ENCODE measurements at places on chromosomes 6 and 20.

GRCh38 chr6:6407071-6407741 is 86.7 kb upstream of the F13A1 start:
- no peak for DNase-seq

DNA sequence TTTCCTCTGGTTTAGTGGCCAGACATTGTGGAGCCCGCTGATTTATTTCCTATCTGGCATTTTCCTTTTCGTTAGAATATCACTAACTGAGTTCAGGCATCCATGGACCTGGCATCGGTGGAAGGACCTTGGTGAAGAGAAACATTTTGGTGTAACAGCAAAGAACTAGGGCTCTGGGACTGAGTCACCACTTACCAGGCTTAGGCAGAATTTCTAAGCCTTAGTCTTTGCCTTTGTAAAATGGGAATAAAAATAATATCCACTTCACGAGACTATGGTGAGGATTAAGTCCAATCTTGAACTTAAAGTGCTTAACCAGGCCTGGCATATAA is 42.0 kb upstream of the ENPP1 start:
- no peak for DNase-seq

DNA sequence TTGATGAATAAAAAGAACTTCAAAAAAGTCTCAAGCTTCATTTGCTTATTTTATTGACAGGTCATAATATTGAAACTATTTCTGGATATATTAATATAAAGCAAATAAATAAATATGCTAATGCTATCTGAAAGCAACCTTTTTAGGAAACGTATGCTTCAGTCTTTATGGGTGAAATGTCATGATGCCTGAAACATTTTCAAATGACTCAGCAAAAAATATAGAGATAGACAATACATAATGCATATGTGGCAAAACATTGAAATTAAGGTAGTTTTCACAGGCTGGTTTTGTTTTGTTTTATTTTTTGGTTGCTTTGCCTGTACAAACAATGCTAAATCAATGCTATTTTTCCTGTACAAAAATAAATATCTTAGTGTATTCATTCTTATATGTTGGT is 194.4 kb upstream of the PLCB4 start:
- DNase-seq: no peak

DNA sequence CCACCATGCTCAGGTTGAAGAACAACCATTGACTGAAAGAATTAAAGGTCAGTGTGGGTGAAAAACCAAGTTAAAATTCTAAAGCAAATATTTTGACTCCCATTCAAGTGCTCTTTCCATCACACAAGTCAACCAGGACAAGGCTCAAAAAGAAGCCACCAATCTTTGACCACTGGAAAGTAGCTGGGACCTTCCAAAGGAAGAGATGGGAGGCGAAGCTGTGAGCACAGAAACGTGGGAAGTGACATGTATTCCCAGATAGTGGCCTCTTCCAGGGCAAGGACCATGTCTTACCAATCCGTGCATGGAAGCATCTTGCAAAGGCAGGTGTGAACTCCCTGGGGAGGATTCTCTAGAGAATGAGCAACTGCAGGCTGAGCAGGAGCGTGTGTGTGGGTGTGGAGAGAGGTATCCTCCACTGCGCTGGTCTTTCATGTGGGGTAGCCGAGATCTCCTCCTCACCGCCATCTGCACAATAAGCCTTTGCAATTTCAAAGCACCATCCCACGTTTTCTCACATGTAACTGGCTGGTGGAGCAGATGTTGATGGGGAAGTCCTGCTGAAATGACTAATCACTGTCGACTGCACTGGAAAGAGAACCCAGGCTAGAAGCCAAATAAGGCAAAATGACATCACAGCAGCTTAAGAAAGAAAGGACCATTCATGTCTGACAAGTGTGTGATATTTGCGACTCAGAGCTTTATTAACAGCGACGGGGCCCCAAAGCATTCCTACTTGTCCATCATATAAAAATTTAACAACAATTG is 189.4 kb upstream of the RREB1 start:
- DNase-seq: peak; percentile 72

DNA sequence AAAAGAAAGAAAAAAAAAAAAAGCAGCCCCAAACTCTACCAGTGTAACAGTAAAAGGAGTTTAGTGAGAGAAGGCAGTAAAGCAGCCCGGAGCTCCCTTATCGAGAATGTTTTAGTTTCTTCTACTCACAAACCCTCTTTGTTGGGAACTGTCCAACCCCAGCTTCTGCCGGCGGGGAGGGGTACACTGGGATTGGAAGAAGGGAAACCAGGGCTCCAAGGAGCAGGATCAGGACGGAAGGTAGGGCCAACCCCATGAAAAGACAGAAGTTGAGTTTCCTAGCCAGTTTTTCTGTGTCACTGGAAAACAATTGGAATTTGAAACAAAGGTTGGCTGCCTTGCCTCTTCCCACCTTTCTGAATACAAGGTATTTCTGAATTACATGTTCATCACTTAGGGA is 66.0 kb downstream of the KIZ start:
- peak; percentile 18 for DNase-seq

DNA sequence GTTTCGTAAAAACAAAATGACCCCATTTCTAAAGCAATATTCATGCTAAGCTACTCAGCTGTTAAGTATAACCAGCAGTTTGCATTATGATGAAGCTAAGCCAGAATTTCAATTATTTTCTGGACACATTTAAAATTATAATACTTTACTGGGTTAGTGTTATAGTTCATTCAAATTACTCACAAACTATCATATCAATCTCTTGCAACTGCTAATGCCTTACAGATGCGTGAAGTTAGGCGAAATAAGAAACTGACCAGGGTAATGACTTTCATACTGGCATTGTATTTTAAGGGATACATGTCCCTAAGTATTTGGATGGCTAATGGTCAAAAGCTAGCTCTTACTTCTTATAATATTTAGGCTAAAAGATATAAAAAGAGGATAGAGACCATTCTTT is 249.6 kb downstream of the TSHZ2 start:
- DNase-seq: no peak

GRCh38 chr20:8940326-8940725 is 128.6 kb upstream of the PLCB4 start:
- peak; percentile 91 for DNase-seq

- no peak for DNase-seq
Observed at GRCh38 chr6:108732091-108732870, 115.9 kb upstream of the ARMC2 start.

- no peak for DNase-seq
Observed at GRCh38 chr6:8904754-8905153, 469.4 kb upstream of the SLC35B3 start.

DNA sequence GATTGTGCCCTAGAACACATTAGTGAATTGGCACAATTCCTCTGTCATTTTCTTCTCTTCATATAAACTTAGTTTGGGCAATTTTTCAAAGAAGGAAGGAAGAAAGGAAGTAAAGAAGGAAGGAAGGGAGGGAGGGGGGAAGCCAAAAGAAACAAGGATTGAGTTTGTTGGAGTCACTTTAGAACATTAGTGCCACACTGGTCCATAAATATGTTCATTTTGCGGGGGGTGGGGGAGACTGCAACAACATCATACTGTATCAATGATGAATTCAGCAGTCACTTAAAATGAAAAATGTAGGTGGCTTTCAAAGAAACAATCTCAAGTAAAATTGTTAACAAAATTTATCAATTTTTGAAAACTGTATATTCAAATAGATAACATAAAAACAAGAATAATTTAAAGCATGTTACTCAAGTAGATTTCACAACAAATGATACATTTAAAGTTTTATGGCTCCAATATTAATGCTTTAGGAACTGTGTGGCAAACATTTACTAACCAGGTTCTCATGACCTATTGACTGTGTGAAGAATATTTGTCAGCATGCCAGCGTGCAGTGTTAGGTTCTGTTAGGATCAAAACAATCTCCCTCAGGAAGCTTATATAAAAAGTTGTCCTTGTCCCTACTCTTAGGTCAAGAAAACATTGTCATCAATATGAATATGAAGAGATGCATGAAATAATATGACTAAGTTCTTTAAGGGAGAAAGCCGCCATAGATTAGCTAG is 208.1 kb upstream of the AGPAT4 start:
- peak; percentile 57 for DNase-seq

GRCh38 chr6:138847884-138848283 is 52.0 kb downstream of the ECT2L start:
- peak; percentile 13 for DNase-seq

DNA sequence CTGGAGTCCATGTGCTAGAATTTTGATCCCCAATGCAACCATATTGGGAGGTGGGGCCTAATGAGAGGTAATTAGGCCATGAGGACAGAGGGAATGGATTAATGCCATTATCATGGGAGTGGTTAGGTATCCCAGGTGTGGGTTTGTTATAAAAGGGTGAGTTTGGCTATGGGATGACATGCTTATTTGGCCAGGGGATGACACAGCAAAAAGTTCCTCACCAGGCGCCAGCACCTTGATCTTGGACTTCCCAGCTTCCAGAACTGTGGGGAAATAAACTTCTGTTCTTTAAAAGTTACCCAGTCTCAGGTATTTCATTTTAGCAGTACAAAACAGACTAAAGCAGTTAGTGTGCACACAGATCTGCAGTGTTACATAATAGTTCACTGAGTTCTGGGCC is 84.1 kb downstream of the ADGB start:
- no peak for DNase-seq

DNA sequence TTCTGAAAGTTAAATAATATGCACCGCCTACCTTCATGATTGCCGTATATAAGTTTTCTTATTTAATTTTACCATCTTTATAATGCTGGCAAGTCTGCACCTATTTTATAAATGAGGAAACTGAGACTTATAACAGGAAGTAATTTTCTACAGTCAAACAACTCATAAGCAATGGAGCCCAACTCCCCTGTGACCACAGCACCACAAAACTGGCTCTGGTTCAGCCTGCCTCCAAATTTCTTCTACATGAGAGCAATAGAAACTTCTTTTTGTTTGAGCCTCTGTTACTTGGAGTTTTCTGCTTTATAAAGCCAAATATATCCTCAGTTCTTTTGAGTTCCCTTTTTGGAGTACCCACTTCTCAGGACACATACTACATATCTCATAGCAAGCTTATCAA is 131.1 kb upstream of the HSF2 start:
- no peak for DNase-seq

- DNase-seq: no peak
Observed at GRCh38 chr6:23027281-23027680, 457.9 kb downstream of the HDGFL1 start.

DNA sequence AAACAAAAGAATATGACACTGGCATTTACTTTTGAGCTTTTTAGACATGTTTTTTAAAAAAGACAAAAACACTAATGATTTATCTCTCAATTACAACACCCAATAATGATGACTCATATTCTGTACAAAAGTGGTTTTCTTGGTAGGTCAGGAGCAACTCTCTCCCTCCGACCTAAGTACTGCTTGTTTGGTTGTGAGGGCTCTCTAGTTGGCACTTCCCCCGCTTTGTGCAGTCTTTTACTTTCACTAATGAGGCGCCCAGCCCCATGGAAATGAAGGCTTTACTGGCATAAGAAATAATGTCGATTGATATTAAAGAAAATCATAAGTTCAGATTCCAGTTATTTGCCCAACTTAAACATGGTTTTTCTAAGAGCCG is 1.3 kb downstream of the KPNA5 start:
- peak; percentile 73 for DNase-seq

- DNase-seq: peak; percentile 11
Observed at GRCh38 chr6:55578537-55579363, at the start of gene HMGCLL1. Gene HMGCLL1, minus strand, starts transcription at chr6:55579192. Its CDS starts 137 bp downstream, at chr6:55579055.

DNA sequence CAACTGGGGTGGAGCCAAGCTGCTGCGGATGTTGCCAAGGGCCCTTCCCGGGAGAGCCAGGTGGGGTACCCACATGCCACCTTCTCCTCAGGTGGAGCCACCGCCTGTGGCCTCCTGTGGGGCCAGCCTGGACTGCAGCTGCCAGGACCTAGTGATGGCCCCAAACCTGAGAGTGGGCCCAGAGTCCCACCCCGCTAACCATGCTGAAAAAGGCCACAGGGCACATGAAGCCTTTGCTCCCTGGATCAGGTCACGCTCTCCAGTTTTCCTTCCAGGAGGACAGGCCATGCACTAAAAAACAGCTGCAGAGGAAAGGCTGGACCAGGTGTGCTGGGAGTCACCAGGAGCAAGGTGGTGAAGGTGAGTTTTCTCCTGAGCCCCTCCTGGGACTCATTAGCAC is 73.9 kb upstream of the SLC22A16 start:
- DNase-seq: no peak

GRCh38 chr6:114431641-114432040 is 88.8 kb upstream of the HS3ST5 start:
- DNase-seq: no peak

GRCh38 chr20:5030348-5031205 is 29.3 kb upstream of the SLC23A2 start:
- no peak for DNase-seq

DNA sequence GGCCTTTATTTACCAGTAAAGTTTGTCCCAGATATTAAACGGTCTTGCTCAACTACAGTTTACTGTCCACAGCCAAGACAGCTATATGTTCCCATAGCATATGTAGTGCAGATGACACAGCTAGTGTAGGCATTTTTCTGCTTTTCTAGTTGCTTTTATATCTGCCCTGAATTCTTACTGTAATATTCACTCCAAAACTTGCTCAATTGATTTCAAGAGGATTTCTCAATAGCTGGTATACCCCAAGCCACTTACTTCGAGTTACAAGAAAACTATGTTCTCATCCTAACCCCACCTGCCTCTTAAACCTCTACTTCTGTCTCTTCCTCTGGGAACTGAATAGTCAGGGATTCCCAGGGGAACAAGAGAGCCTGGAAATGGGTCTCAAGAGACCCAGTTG is 18.9 kb upstream of the ROS1 start:
- peak; percentile 83 for DNase-seq

- DNase-seq: no peak
Observed at GRCh38 chr6:149961728-149962425, 1.9 kb upstream of the ULBP1 start.

- no peak for DNase-seq
Observed at GRCh38 chr20:48629069-48629959, 198.5 kb downstream of the PREX1 start.

DNA sequence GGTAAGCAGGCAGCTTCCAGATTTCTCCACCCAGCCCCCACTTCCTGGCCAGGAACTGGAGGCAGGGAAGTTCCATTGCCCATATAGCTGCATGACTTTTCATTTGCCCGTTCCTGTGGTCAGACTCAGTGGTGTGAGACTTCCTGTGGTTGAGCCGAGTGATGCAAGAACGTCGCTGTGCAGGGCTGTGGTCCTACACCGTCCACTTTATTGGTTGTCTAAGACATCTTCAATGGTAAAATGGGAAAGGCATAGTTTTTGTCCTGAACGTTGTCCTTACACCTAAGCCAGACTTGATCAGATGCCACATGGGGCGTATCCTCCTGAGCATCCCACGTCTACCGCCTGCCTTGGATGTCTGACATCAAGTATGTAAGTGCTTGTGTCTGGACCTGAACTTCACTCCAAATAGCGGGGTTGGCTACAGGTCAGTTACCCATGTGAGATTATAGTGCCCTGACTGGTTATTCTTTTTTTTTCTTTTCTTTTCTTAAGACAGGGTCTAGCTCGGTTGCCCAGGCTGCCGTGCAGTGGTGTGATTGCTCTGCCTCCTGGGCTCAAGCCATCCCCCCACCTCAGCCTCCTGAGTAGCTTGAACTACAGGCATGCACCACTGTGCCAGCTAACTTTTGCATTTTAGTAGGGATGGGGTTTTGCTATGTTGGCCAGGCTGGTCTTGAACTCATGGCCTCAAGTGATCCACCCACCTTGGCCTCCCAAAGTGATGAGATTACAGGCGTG is 25.9 kb upstream of the GTSF1L start:
- DNase-seq: peak; percentile 94

GRCh38 chr6:50449128-50449527 is 264.2 kb upstream of the TFAP2D start:
- no peak for DNase-seq

- no peak for DNase-seq
Observed at GRCh38 chr6:124430740-124431318, 531.4 kb upstream of the RNF217 start.
